Stimulated activated CD4-positive, alpha-beta T cell treated with anti-CD3 and anti-CD28 coated beads, TNF-alpha, amount 100 ng/mL, for 48 hours (primary cell): ENCODE measurements at places on chromosomes 12 and 14.
A peak's percentile ranks its signal among the peaks of the same experiment; 100 is the strongest.

- DNase-seq = no peak
Observed at GRCh38 chr14:95255013-95255412, 64.7 kb downstream of the CLMN start.

GRCh38 chr14:44081146-44081545 is 425.9 kb downstream of the FSCB start:
- DNase-seq = no peak

DNA sequence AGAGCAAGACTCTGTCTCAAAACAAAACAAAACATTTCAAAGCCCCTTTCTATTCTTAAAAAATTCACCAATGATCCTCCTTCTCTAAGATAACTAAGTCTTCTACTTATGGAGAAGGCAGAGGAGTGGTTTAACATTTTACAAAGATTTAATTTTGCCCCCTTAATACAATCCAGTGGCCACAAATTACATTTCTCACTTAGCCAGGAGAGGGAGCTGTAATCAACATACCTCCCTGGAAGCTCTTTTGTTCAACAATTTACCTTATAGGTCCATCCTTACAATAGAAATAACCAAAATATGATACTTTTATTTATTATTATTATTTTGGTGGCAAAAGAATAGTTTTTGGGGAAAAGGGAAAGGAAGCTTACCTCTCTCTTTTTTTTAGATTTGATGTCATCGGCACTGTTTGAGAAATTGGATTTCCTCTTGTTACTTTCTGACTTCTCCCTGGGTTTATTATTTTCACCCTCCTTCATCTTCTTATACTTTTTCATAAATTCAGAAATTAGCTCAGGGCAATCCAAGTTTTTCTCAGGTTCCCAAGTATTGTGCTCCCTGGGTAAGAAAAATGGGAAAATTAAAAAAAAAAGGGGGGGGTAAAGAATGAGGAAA is 28.1 kb downstream of the CBX5 start:
- DNase-seq = no peak

GRCh38 chr14:29217813-29218450 is 451.3 kb downstream of the FOXG1 start:
- no peak for DNase-seq

DNA sequence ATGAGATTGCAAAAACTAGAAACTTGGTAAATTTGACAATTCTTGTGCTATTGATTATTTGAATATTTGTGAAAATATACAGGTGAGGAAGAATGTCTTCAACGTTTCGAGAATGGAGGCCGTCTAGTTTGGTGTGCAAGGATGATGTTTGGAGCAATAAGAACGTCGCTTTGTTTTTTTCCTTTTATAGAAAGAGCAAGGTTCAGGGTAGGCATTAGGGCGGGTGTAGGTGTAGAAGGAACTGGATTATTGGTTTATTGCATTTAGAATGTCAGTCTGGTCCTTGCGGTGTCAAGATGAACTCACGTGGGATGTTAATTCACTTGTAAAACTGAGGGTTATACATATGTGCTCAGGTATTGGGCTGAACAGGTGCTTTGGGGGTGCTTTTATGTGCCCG is 1.1 kb downstream of the RPS26 start:
- no peak for DNase-seq

GRCh38 chr14:73402579-73402978 is 55.8 kb downstream of the NUMB start:
- DNase-seq = no peak

DNA sequence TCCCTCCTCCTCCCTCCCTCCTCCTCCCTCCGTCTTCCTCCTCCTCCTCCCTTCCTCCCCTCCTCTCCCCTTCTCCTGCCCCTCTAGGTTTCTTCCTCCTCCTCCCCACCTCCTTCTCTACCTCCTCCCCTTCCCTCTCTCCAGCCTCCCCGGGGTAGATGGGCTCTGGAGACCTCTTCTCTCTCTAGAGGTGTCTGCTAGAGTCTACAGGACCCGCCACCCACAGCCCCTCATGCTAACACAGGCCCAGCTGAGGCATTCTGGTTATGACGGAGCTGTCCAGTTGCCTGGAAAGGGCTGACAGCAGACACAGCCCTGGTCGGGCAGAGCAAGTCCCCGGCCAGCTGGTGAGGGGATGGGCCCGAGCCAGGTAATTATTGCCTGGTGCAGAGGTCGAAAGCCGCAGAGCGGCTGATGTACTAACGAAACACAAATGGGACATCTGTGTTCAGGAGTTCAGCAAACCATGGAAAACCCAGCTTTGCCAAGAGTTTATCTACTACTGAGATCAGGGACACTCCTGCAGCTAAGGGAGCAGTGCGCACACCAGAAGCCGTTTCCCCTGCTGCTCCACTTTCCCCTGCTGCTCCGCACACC is 96.2 kb downstream of the PAPOLA start:
- no peak for DNase-seq

DNA sequence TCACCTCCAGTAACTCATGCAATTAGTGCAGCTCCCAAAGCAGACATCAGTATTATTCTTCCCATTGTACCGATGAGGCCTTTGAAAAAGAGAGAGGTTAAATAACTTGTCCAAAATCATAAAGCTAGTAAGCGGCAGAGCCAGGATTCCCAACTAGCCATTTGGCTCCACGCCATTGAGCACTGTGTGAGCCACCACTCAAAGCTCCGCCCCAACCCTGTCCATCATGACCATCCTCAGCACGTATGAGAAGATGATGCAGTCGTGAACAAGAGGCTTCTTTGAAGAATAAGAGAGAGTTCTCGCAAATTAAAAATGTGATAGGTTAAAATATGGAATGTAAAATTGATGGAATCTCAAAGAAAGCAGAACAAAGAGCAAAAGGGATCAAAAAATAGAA is 14.6 kb downstream of the CLMN start:
- no peak for DNase-seq

GRCh38 chr12:48023386-48023785 is 19.1 kb upstream of the COL2A1 start:
- no peak for DNase-seq

GRCh38 chr12:2266666-2267620 is 214.2 kb downstream of the CACNA1C start:
- DNase-seq = no peak

DNA sequence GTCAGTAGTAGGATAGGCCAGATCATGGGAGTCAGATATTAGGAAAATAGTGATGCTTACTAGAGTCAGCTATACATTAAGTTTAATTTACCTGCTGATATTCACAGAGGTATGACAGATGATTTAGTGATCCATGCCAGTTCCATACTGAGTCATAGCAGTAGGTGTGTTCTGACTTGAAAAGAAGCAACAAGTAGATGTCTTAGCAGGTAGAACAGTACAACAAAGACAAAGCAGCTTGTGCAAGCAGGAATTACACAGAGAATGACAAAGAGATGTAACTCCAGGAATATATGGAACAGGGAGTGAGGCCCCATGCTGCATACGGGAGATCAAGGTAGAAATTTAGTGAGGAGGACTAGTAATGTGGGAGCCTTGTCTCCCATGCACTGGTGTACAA is 556.9 kb downstream of the SLC16A7 start:
- DNase-seq = no peak

DNA sequence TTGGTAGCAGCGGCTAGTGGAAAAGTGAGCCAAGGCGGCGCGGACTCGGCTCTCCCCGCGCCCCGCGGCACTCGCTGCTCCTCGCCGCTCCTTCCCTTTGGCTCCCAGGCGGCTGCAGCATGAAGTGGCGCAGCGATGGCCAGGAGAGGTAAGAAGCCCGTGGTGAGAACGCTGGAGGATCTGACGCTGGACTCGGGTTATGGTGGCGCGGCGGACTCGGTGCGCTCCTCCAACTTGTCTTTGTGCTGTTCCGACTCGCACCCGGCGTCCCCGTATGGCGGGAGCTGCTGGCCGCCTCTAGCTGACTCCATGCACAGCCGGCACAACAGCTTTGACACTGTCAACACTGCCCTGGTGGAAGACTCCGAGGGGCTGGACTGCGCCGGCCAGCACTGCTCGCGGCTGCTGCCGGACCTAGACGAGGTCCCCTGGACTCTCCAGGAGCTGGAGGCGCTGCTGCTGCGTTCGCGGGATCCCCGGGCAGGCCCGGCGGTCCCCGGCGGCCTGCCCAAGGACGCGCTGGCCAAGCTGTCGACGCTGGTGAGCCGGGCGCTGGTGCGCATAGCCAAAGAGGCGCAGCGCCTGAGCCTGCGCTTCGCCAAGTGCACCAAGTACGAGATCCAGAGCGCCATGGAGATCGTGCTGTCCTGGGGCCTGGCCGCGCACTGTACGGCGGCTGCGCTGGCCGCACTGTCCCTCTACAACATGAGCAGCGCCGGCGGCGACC is 225.6 kb upstream of the CRY1 start:
- no peak for DNase-seq

GRCh38 chr14:36177489-36177888 is 967 bp upstream of the PTCSC3 start:
- DNase-seq = no peak

- DNase-seq = no peak
Observed at GRCh38 chr14:68458840-68459469, 333.9 kb downstream of the ZFP36L1 start.

GRCh38 chr12:40241741-40242140 is 16.9 kb downstream of the LRRK2 start:
- no peak for DNase-seq

DNA sequence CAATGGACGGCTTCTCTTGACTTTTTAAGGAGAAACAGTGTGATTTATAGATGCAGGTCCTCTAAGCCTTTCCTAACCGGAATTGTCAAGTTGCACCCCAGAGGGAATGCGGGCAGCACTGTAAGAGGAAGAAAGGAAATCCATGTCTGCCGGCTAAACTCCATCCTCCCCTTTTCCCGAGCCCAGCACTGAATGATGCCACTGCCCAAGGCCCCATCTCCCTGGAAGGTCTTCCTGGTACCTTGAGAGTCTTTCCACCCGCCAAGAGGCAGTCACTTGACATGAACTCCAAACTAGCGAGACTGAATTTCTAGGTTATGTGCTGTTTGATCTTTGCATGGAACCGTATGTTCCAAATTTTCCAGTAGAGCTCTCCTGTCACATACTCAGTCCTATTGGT is 313.4 kb upstream of the FKBP4 start:
- DNase-seq = no peak

- peak; percentile 71 for DNase-seq
Observed at GRCh38 chr14:54902143-54902520, 494 bp downstream of the GCH1 start.

DNA sequence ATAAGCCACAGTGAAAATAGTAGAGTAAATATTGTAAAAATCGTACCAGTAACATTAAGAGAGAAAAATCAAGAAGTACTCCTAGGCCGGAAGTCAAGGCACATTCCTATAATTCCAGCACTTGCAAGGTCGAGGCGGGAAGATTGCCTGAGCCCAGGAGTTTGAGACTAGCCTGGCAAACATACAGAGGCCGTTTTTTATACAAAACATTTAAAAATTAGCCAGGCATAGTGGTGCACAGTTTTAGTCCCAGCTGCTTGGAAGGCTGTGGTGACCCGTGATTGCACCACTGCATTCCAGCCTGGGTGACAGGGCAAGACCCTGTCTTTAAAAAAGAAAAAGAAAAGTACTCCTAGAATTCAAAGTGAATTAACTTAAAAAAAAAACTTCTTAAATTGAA is 341.8 kb downstream of the C12orf50 start:
- no peak for DNase-seq

GRCh38 chr12:47038270-47038748 is 41.1 kb upstream of the PCED1B start:
- no peak for DNase-seq

- DNase-seq = no peak
Observed at GRCh38 chr12:80498059-80498728, 54.2 kb downstream of the PTPRQ start.

DNA sequence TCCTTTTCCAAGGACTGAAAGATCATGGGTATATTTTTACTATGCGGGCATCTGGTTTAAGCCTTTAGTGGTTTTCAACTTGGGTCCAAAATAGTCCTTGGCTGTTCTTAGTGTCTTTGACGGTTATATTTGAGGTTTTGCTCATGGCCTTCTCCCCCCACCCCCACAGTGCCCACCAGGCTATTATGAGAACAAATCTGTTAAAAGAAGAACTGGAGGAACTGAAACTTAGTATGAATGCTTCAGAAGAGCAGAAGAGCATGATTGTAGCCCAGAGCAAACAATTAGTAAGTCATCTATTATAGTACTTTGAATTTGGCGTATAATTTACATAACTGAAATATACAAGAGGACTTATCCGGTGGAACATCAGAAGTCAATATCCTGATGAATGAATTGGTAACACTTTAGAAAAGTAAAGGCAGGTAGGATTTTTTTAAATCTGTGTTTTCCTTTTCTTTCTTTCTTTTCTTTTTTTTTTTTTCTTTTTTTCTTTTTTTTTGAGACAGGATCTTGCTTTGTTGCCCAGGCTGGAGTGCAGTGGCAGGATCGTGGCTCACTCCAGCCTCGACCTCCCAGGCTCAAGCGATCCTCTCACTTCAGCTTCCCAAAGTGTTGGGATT is 71.8 kb upstream of the BCAT1 start:
- DNase-seq = no peak

DNA sequence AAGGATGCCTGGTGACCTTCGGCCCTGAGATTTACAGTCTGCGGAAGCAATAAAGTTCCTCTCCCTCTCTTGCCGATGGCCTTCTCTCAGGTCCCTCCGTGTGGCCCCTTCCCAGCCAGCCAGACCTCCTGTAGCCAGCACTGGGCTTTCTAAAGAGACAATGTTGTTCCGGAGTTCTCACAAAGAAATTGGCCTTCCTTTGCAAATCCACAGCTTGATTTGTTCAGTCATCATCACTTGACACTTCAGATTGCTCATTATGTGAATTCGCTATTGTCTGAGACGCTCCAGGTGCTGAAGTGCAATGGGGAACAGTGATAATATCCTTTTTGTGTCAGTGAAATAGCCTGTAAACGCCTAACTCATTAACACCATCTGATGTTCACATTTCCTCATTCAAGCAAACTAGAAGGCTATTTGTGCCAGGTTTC is 43.7 kb upstream of the GPHB5 start:
- DNase-seq = no peak

GRCh38 chr14:24274101-24274543 is 2.7 kb upstream of the RABGGTA start:
- peak; percentile 48 for DNase-seq

- no peak for DNase-seq
Observed at GRCh38 chr12:33977887-33978286, 44.4 kb upstream of the ALG10 start.

- no peak for DNase-seq
Observed at GRCh38 chr12:106957583-106957982, 1.9 kb downstream of the TMEM263 start.

GRCh38 chr12:44889926-44890325 is 13.8 kb upstream of the NELL2 start:
- DNase-seq = no peak

DNA sequence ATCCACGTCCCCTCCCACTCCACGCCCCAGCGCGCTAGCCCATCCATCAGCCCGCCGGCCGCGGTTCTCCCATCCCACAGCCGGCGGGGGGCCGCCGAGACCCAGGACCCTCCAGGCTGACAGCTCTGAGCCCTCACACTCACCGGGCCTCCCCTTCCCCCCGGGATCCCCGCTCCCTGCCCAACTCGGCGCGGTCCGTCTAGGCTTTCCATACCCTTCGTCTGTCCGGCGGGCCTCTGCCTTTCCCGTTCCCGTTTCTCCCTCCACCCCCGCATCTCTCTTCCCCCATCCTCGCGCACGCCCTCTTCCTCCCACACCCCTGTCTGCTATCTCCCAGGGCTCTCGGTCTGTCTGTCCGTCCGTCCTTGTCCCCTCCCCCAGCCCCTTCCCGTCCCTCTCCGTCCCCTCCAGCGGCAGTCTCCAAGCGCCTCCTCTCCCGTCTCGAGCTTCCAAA is 726 bp downstream of the ZFHX2 start:
- no peak for DNase-seq
